ENCODE measurements at places on chromosomes 4 and X. TPM values are rescaled to one million over a fixed set of nuclear protein-coding genes. Genes with fewer than 3 reads are reported as not detected.

DNA sequence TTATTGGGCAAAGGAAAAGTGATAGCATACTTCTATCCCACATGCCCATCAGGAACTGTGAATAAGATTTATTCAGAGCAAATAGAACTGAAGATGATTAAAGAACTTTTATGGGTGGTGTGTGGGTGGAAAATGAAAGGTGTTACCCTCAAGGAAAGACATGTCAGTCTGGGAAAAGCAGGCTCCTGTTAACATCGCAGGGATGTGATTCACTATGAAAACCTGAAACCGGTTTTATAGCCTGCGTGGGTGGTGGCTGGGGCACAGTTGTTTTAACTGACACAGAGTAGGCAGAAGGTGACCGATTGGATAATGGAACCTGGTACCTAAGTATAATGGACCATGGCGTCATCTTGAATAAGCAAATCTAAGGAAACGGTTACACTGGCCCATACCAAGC is 61.3 kb upstream of the CASK start:
- no peak overlapping the region for H3K4me3 ChIP-seq
- DNase-seq, result no peak
- H3K4me1 ChIP-seq, result no peaks in the 10 kb centered on the region
- H3K27me3 ChIP-seq, result no peaks in the 10 kb centered on the region
- H3K27ac ChIP-seq, result no peak overlapping the region

DNA sequence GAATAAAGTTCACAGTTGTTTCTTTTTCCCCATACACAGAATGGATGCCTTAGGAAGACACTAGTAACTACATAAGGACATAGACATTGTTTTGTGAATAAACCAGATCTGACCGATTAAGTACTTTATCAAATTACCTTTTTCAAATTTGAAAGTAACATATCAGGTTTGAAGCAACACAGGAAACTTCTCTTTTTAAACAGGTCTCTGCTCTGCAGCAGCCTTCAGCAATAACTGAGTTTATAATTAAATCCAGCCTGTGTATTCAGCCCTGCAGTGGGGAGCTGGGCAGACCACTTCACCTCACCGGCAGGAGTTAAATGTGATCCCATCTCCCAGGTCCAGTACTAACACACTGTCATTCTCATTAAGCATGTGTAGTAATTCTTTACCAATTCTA is 68.3 kb upstream of the ATOH1 start:
- no peaks in the 10 kb centered on the region for H3K4me1 ChIP-seq
- H3K27ac ChIP-seq, result no peak overlapping the region
- no peak overlapping the region for H3K4me3 ChIP-seq
- no peak for DNase-seq
- H3K27me3 ChIP-seq, result no peaks in the 10 kb centered on the region

The KDM5C gene
- 30.5 TPM for polyA plus RNA-seq

The IL2 gene
- not detected for polyA plus RNA-seq

DNA sequence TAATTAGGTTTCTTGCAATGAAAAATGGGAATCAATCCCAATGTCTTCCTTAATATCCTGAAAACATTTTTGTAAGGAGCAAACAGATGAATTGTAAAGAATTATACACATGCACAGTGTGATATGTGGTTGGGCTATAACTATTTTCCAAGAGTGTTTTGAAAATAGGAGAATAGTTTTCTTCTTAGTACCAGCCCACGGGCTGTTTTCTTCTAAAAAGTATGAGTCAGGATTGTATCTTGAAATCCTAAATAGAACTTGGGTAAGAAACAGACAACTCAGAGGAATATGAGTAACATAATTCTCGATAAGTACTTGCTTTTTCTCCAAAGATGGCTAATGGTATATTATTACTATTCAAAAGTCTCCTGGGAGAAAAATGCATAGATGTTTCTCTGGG is 136.7 kb downstream of the MAGEC2 start:
- no peak for DNase-seq
- no peaks in the 10 kb centered on the region for H3K36me3 ChIP-seq
- H3K27ac ChIP-seq, result no peak overlapping the region
- no peak overlapping the region for H3K4me3 ChIP-seq
- H3K27me3 ChIP-seq, result no peaks in the 10 kb centered on the region

The KIT gene
- 7.0 TPM for polyA plus RNA-seq

DNA sequence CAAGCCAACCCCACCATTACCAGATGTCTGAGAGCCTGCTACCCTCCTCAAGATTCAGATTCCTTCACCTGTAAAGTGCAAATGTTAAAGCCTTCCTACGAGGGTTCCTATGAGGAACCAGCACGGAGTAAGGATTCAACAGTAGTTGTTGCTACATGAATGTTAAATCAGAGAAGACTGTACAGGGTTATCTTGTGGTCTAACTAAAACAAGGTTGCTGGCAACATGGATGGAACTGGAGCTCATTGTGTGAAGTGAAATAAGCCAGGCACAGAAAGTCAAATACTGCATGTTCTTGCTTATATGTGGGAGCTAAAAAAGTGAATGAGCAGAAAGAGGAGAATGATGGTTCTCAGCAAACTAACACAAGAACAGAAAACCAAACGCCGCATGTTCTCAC is 238.6 kb downstream of the DCTD start:
- no peak overlapping the region for H3K4me3 ChIP-seq
- no peaks in the 10 kb centered on the region for H3K36me3 ChIP-seq
- H3K27ac ChIP-seq, result no peak overlapping the region
- no peaks in the 10 kb centered on the region for H3K27me3 ChIP-seq
- DNase-seq, result no peak

- H3K27me3 ChIP-seq, result no peaks in the 10 kb centered on the region
- DNase-seq, result peak; percentile 24
- no peak overlapping the region for H3K27ac ChIP-seq
- no peak overlapping the region for H3K4me3 ChIP-seq
Observed at GRCh38 chr4:135418353-135418752, 1216.8 kb upstream of the PABPC4L start.

DNA sequence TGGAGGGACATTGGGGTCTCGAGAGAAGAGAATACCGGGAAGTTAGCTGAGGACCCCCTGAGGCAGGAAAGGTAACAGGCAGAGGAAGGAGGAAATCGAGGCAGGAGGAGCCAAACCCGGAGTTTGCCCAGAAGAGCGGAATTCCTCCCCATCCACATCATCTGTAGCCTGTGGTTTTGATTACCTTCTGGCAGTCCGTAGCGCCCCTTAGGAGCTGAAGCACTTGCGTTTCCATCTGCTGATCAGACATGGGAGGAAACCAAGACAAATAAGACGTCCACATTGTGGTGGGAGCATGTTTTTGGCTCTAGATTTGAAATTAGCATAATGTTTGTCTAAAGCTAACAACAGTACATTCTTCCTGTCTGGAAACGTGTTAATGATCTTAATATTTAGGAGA is 26.8 kb upstream of the HMX1 start:
- H3K27me3 ChIP-seq, result peaks cover 4% of the 10 kb centered on the region
- H3K4me3 ChIP-seq, result no peak overlapping the region

DNA sequence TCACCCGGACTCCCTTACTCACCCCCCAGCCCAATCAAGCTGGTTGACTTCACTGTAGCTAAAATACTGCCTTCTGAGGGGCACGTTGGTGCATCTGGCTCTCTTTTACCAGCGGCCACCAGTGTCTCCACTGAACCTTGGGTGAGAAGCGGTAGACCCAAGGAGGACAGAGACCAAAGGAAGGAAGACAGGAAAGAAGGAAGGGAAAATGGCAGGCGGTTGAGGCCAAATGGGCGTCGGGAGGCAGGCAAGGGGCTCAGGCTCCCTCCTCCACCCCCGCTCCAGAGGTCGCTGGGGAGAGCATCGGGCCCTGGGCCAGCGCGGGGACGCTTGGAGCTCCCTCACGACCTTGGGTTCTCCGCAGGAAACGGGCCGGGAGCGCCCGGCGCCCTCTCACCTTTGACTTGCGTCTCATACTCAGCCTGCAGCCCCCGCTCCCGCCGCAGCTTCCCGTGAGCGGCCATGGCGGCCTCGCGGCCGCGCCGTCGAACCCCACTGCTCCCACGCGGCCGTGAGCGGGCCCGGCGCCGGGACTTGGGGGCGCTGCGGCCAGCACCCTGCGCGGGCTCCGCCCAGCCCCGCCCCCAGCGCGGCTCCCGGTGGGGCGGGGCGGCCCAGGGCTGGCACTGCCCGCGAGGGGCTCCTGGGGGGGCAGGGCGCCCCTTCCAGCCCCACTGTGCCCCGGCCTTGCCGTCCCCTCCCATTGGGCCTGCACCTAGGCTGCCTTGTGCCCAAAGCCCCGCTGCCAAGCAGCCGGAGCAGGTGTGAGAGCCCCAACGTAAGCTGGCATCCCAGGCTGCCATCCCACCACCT is at the start of gene ARHGAP4:
Gene ARHGAP4 (minus strand): TSS at position 526 of the 813 bp plus-strand sequence. CDS start 62 bp downstream, at position 464.
- H3K4me1 ChIP-seq, result peaks cover 7% of the 10 kb centered on the region
- DNase-seq, result no peak

The EFHC2 gene
- 0.64 TPM for polyA plus RNA-seq

GRCh38 chrX:52979568-52979967 is 21.2 kb upstream of the FAM156A start:
- no peak overlapping the region for H3K27ac ChIP-seq
- H3K36me3 ChIP-seq, result no peaks in the 10 kb centered on the region
- DNase-seq, result no peak

DNA sequence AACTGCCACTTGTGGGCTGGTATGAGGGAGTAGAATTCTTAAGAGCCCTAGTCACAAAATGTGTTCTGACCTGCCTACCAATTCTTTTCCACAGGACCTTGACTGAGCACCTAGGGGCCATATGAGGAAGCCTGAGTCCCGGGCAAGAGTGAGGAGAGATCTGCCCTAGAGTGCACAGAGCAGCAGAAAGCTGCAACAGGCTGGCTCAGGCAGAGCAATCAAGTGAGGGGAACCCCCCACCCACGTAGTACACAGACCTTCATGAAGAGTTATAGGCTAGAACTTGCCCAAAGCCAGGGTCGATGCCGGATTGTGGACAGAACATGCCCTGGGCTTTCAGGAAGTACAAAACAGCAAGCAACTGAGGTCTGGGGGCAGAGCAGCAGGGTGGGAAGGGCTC is 117.0 kb downstream of the SPOCK3 start:
- H3K27ac ChIP-seq, result no peak overlapping the region
- H3K36me3 ChIP-seq, result no peaks in the 10 kb centered on the region
- no peak overlapping the region for H3K4me3 ChIP-seq
- DNase-seq, result no peak
- H3K27me3 ChIP-seq, result no peaks in the 10 kb centered on the region

- peak within 1 kb of the TSS; percentile 53 for H3K4me3 ChIP-seq
- no peaks in the 10 kb centered on the region for H3K4me1 ChIP-seq
- H3K36me3 ChIP-seq, result no peaks in the 10 kb centered on the region
- DNase-seq, result peak; percentile 14
- peaks cover 20% of the 10 kb centered on the region for H3K27me3 ChIP-seq
- no peak within 1 kb of the TSS for H3K27ac ChIP-seq
Observed at GRCh38 chr4:52750819-52751486, at the start of gene ERVMER34-1. Gene ERVMER34-1, minus strand, starts transcription at chr4:52751425. Its CDS starts 5,905 bp downstream, at chr4:52745520.

DNA sequence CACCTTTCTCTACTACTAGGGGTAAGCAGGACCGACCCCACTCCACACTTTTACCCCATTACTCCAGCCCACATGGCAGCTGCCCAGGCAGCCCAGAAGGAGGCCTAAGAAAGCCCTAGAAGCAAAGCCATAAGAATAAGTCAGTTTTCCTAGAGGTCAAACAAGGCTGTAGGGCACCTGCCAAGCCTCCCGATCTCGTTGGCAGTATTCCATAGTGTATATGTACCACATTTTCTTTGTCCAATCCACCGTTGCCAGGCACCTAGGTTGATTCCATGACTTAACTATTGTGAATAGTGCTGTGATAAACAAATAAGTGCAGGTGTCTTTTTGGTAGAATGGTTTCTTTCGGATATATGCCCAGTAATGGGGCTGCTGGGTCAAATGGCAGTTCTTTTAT is 54.2 kb downstream of the RHOXF2B start:
- DNase-seq, result no peak
- no peak overlapping the region for H3K27ac ChIP-seq
- H3K27me3 ChIP-seq, result no peaks in the 10 kb centered on the region
- no peaks in the 10 kb centered on the region for H3K36me3 ChIP-seq
- H3K4me3 ChIP-seq, result no peak overlapping the region

GRCh38 chr4:79292008-79292407 is 33.9 kb downstream of the NAA11 start:
- no peak overlapping the region for H3K4me3 ChIP-seq
- H3K4me1 ChIP-seq, result no peaks in the 10 kb centered on the region
- DNase-seq, result no peak
- no peaks in the 10 kb centered on the region for H3K27me3 ChIP-seq
- H3K27ac ChIP-seq, result no peak overlapping the region

DNA sequence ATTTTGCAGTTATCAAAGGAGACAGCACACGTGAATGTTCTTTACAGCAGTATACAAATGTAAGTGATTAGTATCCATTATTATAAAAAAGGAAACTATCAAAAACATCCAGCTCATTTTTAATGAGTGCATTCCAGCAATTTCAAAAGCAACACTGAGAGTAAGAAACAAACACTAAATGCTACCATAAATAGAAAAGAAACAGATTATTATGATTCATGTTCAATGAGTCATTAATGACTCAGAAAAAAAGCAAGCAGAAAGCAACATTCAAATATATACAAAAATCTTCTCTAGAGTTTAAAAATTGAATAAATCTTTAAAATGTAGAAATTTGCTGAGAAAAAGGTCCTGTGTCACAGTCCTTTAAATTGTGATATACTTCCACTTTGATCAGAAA is 346.5 kb upstream of the FMR1 start:
- no peak overlapping the region for H3K4me3 ChIP-seq
- DNase-seq, result peak; percentile 0
- H3K4me1 ChIP-seq, result no peaks in the 10 kb centered on the region

DNA sequence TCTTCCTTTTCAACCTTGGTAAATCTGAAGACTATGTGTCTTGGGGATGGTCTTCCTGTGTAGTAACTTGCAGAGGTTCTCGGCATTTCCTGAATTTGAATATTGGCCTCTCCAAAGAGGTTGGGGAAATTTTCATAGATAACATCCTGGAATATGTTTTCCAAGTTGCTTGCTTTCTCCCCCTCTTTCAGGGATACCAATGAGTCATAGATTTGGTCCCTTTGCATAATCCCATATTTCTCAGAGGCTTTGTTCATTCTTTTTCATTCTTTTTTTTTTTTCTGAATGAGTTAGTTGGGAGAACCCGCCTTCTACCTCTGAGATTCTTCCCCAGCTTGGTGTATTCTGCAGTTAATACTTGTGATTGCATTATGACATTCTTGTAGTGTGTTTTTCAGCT is 549.2 kb upstream of the AMOT start:
- H3K27ac ChIP-seq, result no peak overlapping the region
- H3K4me1 ChIP-seq, result no peaks in the 10 kb centered on the region
- no peak for DNase-seq
- H3K27me3 ChIP-seq, result no peaks in the 10 kb centered on the region

DNA sequence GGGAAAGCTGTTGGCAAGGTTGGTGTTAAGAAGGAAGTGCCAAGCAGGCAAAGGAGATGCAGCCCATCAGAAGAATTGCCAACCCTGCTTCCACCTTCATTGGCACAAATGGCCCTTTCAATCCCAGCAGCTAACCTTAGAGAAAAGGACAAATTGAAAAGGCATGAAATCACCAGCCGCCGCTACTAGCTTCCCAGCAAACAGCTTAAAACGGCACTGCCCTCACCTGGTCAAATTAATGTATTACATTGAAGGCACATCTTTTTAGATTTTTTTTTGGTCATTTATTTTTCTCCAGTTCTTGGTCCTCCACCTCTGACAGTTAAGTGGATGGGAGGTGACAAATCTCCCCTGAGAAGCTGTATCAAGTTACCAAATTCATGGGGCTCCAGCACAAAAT is 51.0 kb upstream of the NHSL2 start:
- H3K4me3 ChIP-seq, result no peak overlapping the region
- H3K4me1 ChIP-seq, result no peaks in the 10 kb centered on the region
- DNase-seq, result peak; percentile 34
- no peaks in the 10 kb centered on the region for H3K36me3 ChIP-seq
- peaks cover 2% of the 10 kb centered on the region for H3K27me3 ChIP-seq

- peaks cover 63% of the 10 kb centered on the region for H3K36me3 ChIP-seq
- H3K27me3 ChIP-seq, result no peaks in the 10 kb centered on the region
- H3K4me3 ChIP-seq, result no peak overlapping the region
- H3K27ac ChIP-seq, result no peak overlapping the region
- no peak for DNase-seq
Observed at GRCh38 chrX:154351183-154352011, 23.0 kb downstream of the FLNA start.

The PLP1 gene
- polyA plus RNA-seq, result 0.17 TPM

The TAF7L gene
- polyA plus RNA-seq, result 0.27 TPM
